ENCODE measurements at places on chromosomes 16 and 17.

- peak; percentile 46 for DNase-seq
Observed at GRCh38 chr17:45650561-45650960, 133.6 kb upstream of the CRHR1 start.

DNA sequence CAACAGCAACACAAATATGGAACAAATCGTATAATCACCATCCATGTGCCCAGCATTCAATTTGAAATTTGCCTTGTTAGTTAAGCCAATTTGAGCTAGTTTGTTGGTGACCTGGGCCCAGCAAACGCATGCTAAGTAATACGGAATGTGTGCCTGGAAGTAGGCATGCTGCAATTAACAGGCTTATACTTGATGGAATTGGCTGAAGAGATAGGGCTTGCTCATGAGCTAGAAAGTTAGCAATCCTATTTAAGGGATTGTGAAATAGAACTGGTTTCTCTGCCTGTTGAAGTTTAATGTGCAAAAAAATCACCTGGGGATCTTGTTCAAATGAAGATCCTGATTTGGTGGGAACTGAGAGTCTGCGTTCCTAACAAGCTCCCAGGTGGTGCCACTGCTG is 8.5 kb upstream of the LPO start:
- no peak for DNase-seq

DNA sequence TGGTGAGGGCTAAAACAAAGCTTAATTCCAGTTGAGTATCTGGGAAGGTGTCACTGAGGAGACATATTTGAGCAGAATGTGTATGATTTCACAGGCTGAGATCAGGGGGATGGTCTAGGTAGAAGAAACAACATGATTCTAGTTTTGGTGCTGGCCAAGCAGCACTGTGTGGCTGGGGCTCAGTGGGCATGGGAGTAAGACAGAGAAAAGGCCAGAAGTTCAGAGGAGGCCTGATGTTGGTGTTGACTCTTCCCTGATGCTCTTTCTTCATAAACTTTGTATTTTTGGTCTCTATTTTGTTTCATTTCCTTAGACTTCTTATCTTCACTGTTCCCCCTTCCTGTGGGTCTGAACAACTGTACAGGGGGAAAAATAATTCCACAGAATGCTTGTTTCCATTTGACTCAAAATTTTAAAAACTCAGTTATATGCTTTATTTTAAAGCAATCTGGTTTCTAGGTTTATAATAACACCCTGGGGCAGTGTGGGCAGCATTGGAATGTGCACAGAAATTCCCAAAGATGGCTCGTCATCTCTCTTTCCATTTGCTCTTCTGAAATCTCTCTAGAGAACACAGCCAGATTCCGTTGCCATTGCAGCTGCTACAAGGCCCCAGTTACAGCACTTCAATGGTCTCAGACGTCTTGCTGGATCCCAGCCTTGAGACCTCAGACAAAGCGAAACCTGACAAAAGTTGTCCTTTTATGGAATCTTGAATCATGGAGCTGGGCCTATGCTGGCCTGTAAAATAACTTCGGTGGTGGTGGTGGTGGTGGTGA is 68.3 kb downstream of the SNX11 start:
- DNase-seq: no peak

DNA sequence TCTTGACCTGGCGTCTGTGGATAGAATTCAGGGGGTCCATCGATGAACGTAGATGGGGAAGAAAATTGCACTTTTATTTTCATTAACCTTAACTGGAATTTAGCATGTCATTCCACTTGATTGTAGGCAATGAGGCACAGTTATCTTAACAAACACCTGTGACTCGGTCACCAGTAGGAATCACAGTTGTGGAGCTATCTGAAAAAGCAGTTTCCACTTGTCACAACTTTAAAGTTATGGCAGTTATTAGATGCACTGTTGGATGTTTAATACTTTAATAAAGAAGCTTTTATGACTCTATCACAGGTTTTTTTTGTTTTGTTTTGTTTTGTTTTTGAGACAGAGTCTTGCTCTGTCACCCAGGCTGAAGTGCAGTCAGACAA is 83.7 kb upstream of the LGALS9 start:
- no peak for DNase-seq

GRCh38 chr17:48002916-48003416 is 32.1 kb downstream of the CDK5RAP3 start:
- DNase-seq: no peak

DNA sequence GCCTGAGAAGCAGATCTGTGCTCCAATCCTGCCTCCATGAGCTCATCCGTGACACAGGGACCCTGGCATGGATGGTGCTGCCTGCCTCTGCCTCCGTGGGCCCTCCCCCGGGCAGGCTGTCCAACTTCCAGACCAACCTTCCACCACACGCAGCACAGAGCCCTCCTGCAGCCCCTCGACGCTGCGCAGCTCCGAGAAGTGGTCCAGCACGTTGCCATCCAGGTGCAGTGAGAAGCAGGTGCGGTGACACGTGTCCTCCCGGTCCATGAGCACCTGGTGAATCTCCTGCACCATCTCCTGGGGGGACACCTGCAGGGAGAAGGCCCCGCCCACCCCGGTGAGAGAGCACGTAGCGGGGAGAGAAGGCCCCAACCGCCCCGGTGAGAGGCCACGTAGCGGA is 8.4 kb downstream of the CLUH start:
- DNase-seq: no peak
